ENCODE measurements at places on chromosomes 13 and 19.

- DNase-seq: no peak
These were observed 197.7 kb downstream of the ZNF737 start for GRCh38 chr19:20367811-20368294.

DNA sequence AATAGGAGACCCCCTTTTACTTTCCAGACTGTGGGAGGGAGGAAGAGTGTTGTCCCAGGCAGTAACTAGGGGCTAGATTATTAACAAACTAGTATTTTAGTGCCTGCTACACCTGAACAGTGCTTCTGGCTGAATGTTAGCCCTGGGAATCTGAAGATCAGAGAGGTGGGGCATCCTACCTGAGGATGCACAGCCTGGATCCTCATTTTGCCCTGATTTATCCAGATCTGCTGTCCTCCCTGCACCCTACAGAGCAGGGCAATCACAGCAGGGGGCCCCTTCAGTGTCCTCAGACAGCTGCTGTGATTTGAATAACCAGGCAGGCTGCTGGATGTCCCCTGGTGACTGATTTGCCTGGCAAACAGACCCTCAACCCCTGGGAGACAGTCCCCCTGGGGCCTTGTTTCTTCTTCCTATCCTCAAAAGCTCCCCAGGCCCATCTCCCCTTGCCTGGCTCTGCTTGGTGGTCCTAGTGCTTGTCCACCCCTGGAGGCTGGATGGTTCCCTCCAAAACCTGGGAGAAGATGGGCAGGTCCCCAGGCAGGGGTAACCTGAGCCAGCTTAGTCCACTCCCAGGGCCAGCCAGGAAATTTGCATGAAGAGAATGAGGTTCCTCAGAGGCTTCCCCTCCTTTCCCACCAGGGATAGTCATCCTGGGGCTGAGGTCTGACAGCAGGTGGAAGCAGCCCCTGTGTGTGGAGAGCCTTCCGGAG, at the start of gene OVOL3:
Gene OVOL3, plus strand, starts transcription at position 657 of the 713 bp plus-strand sequence. CDS start 60 bp downstream, outside the sequence.
- no peak for DNase-seq

DNA sequence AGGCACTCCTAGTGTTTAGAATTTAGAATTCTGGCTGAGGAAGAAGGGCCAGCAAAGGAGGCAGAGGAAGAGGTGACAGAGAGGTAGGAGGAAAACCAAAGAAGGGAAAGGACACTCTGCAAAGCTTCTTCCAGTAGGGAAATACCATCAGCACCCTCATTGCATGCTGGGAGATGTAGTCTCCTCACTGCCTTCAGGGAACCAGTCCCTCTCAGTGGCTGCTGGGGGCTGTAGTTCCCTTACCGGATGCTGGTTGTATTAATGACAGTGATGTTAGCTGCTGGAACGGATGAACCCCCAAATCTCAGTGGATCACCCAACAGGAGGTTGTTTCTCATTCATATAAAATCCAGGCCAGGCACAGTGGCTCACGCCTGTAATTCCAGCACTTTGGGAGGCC, 10.1 kb downstream of the GRIN2D start:
- peak; percentile 37 for DNase-seq

GRCh38 chr19:29753190-29753933, 38.3 kb upstream of the C19orf12 start:
- DNase-seq: no peak

- DNase-seq: no peak
These were observed 300.7 kb downstream of the SLC7A1 start for GRCh38 chr13:29294821-29295220.
